Neural crest cell (in vitro differentiated cells): ENCODE measurements at places on chromosomes 1 and 21. TPM values are rescaled to one million over a fixed set of nuclear protein-coding genes. Genes with fewer than 3 reads are reported as not detected.

Gene OR2T35
- total RNA-seq = not detected in 2 replicates

Gene S100A3
- total RNA-seq = not detected in 2 replicates

Gene AMY2A
- not detected in 2 replicates for total RNA-seq

Gene HFM1
- total RNA-seq = 6.6 and 7.1 TPM in 2 replicates

Gene GPX7
- total RNA-seq = 30.6 and 31.1 TPM in 2 replicates

Gene LORICRIN
- total RNA-seq = not detected in 2 replicates

DNA sequence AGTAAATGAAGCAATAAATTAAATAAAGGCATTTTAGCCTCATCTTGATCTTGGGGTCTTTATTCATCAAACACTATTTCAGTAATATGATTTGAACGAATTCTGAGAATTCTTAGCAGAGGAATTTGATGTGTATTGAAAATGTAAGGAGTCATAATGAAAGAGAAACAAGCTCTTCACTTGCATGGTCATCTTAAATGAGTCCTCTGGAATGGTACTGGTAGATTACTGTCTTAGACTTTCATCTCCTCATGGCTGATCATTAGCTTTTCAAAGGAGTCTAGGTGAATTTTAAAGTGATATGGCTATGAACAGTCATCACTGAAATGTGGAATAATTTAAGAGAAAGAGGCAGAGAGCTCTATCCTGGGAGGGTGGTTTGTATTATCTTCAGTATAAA is 30.0 kb downstream of the PRRC2C start:
- no peak overlapping the region for H3K4me3 ChIP-seq
- no peak for DNase-seq
- H3K27me3 ChIP-seq = no peaks in the 10 kb centered on the region
- no peaks in the 10 kb centered on the region for H3K4me1 ChIP-seq
- peaks cover 13% of the 10 kb centered on the region for H3K36me3 ChIP-seq

DNA sequence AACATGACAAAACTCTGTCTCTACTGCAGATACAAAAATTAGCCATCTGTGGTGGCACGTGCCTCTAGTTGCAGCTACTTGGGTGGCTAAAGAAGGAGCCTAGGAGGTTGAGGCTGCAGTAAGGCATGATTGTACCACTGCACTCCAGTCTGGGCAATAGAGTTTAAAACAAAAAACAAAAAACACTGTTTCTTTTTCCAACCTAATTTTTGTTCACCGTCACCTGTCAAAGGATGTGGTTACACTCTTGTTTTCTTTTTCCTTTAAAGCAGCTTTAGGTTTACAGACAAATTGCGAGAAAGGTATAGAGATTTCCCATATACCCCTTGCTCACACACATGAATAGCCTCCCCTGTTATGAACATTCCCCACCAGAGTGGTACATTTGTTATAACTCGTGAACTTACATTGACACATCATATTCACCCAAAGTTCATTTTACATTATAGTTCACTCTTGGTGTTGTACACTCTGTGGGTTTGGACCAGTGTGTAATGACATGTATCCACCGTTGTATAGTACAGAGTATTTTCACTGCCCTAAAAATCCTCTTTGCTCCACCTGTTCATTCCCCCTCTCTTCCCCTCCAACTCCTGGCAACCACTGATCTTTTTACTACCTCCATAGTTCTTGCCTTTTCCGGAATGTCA is 26.2 kb downstream of the SMG7 start:
- no peak overlapping the region for H3K4me3 ChIP-seq
- peaks cover 5% of the 10 kb centered on the region for H3K4me1 ChIP-seq
- H3K27me3 ChIP-seq = no peaks in the 10 kb centered on the region
- peaks cover 3% of the 10 kb centered on the region for H3K36me3 ChIP-seq
- DNase-seq = no peak

DNA sequence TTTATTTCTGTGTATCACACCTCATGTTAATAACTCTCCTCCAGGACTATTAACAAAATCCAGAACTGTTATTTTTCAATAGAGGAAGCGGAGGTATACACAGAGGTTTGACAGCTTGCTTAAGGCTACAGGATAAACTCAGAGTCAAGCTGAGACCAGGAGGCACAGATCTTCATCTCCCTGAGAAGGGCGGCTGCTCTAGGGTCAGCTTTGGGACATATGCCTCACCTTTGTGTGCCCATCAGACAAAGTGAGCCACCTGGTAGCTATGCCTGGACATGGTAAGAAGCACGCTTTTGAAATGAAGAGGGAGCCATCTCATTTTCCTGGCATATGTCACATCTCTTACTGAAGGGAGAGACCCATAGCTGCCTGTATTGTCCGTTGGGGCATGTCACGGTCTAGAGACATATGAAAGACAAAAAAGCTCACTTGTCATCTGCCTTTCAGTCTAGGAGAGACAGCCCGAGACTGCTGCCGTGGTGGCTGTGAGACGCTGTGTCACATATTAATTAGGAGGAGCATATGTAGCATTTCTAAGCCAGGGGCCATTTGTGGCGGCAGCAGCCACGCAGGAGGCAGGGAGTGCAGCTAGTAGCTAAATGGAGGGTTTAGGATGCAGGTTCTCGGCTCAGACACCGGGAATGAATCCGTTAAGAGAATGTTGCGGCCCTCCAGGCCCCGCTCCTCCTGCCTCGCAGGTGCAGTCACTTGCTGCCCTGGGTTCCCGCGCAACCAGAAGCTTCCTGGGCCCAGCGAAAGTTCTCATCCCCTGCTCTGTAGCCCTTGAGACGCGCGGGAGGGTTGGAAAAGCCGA is 161.3 kb upstream of the C1orf21 start:
- DNase-seq = no peak
- no peaks in the 10 kb centered on the region for H3K27me3 ChIP-seq
- H3K36me3 ChIP-seq = no peaks in the 10 kb centered on the region
- H3K4me3 ChIP-seq = no peak overlapping the region
- no peaks in the 10 kb centered on the region for H3K4me1 ChIP-seq
